ENCODE measurements at places on chromosomes 1 and 21. TPM values are rescaled to one million over a fixed set of nuclear protein-coding genes. Genes with fewer than 3 reads are reported as not detected.

HES2 gene
- total RNA-seq, result 0.17 TPM

- ATAC-seq, result no peak
These were observed 81.8 kb downstream of the AJAP1 start for GRCh38 chr1:4736254-4736653.

PLA2G2C gene
- 0.06 TPM for total RNA-seq

FCER1A gene
- total RNA-seq, result not detected

GRCh38 chr1:167924543-167925231 is 10.8 kb upstream of the ADCY10 start:
- ATAC-seq, result no peak

RHBG gene
- total RNA-seq, result not detected

SELP gene
- total RNA-seq, result 0.39 TPM

DNA sequence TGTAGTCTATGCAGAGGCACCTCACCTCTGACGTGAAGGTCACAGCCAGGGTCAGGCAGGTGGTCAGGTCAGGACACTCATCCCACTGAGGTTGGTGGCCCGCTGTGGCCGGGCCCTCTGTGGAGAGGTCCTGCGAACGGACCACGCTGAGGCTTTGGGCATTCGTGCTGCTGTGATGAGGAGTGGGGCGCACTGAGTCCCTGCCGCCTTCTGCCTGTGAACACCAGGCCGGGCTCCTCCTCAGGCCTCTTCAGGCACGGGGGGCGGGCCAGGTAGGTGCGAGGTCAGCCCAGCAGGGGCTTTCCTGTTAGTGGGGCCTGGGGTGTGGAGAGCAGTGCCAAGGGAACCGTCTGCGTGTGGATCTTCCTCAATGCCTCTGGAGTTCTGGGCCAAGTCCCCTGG is 39.0 kb downstream of the COQ8A start:
- no peak for ATAC-seq

DNA sequence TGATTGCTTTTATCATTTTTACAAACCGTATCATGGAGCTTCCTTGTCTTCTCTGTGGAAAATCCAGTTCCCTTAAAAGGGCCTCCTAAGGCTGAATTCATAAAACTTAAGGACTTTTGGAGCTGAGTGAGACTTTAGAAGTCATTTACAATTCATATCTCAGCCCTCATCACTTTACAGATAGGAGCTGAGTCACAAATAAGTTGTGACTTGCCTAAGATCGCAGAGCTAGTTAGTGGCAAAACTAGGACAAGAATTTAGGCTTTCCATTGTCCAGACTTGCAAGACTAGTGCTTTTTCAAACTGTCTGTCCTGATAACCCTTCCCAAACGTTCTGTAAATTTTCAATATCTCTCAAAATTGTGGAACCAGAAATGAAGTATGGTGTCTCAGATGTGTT is 37.3 kb downstream of the C1orf21 start:
- ATAC-seq, result no peak

DNA sequence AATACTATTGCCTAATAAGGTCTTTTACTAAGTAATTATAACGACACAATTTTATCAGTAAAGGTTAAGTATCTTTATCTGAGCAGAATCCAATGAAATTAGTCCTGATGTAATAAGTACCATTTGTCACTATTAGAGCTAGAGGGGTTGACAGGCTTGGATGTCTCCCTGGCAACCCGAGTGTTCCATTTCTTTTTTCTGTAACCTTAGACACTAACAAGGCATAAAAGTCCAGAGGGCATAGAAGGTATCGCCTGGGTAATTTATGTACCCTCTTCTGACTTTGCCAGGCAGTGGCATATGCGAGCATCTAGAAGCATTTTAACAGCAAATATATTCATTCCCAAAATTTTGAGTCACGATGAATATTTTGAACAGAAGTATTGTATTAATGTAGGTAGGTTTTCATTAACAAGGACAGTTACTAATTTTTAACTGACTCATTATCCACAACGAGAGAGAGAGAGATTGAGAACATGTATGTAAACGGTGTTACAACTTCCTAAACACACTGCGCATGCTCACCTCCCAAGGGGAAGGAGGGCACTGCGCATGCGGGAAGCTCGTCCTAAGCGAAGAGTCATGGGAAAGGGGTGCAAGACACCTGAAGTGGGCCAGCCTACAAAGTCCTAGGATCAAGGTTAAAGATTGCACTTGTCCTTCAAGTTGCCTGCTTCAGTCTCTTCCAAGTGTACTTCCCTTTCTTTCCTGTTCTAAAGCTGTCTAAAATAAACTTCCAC is 423.9 kb downstream of the DSCAM start:
- ATAC-seq, result no peak

DNA sequence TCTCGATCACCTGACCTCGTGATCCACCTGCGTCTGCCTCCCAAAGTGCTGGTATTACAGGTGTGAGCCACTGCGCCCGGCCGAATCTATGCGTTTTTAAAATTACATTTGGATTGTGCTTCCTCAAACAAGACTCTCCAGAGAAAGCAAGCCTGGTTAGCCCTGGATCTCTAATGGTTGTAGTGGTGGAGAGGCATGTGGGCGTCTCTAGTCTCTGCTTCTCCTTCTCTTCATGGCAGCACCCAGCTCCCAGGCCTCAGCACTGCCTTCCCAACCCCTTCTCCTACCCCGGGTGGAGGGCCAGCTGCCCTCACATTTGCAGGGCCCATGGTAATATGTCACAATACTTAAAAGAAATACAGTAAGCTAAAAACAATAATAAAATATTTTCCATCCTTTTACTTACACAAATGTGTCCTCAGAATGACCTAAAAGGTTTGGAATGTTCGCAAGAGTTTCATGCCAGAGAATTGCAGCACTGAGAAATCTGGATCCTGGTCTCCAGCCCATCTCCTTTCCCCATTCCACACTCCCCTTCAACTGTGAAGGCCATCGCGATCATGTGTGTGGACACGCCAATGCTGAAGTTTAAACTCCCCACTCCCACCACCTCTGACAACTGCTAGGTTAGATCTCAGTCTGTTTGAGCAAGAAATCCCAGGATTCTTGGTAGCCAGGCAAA is 7.0 kb downstream of the OR14I1 start:
- ATAC-seq, result no peak

DNA sequence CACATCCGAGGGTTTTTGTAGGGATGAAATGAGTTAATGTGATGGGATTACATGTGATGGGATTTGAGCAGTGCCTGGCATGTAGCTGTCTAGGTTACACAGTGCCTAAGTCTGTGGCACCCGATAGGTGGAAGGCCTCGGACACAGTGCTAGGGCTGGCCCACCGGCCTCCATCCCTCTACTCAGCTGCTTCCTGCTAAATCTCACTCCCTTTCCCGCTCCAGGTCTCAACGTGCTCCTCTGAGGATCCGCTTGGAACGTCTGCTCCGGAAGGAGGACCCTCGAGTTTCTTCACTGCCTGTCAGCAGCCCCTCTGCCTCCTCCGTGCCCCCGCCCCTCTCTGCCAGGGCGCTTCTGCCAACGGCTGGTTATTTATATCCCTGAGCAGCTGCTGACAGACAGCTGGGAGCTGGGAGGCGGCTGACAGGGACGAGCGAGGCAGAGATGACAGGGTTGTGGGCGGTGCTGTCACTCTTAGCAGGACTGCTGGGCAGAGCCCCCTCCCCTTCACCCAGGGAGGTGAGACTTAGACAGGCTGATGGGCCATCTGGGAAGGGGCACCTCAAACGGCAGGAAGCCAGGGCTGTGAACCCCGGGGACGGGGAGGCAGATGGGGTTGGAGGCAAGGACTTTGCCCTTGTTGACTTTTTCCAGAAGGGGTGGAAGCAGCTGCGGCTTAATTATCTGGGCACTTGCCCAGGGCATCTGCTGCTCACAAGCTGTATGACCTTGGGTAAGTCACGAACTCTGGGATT is 26.6 kb upstream of the LRRN2 start:
- no peak for ATAC-seq

UTS2 gene
- total RNA-seq, result not detected

DOCK7 gene
- 22.0 TPM for total RNA-seq

DNA sequence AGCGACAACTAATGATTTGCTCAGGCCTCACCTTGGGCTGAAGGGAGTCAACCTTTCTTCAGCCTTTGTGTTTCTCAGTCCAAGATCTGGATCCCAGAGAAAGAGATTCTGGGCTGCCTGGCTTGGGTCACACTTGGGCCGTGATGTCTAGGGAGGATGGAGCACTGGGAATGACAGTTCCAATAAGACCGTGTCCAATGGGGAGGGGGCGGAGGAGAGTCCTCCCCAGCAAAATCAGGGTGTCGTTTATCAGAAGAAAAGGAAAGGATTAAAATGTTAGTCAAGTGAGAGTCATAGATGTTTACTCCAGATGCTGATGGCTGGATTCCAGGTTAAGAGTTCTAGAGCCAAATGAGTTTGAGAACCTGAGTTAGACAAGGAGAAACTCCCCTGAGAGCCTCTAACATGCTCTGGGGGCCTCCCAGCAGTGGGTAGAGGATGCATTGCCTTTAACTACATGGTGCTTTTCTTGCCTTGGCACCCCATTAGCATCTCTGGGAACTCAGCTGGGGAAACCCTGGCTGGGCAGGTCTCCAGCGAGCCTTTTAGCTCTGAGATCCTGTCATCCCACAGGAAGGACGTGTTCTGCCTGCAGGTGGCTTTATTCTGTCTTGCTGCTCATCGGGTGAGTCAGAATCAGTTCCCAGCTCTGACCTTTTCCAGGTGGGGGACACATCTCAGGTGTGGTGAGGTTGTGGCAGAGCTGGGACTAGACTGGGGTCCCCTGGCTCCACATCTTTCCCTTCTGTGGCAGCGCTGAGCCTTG is 22.2 kb downstream of the NIPAL3 start:
- no peak for ATAC-seq

DNA sequence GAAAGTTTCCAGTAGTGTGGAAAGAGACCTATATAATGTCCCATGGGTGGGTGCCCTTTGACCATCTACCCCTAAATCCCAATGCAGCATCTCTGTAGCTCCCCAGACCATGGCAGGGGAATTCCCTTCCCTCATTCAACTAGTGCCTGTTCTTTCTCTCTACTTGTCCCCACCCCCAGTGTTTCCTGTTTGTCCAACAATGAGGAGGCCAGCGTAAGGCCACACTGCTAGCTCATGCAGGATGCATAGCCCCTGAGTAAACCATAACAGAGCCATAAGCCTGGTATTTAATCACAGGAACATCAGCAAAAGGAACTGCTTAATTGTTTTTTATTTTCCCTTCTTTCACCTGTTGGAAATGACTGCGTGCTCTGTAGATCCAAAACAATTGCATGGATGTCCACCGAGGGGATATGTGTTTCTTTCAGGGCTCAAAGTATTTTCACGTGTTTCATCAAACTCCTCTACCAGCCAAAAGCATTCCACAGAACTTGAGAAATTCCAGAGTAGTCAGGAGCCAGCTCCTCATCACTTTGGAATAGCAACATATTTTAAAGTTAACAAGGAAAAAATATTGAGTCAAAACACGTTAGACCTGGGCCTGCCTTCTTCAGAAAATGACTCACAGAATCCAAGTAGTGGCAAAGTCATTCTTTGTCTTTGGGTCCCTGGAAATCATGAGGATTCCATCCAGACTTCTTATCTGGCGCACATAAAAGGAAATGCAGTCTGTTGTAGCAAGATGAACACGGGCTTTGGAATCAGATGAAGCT is 162.5 kb upstream of the SGIP1 start:
- ATAC-seq, result peak; percentile 37

SLC16A4 gene
- total RNA-seq, result 0.58 TPM

- ATAC-seq, result no peak
These were observed 31.9 kb downstream of the PRDM2 start for GRCh38 chr1:13731897-13732296.

GRCh38 chr1:218397752-218398339 is 52.7 kb downstream of the TGFB2 start:
- ATAC-seq, result no peak

GRCh38 chr1:76186554-76187170 is 112.1 kb downstream of the ST6GALNAC3 start:
- ATAC-seq, result no peak

DNA sequence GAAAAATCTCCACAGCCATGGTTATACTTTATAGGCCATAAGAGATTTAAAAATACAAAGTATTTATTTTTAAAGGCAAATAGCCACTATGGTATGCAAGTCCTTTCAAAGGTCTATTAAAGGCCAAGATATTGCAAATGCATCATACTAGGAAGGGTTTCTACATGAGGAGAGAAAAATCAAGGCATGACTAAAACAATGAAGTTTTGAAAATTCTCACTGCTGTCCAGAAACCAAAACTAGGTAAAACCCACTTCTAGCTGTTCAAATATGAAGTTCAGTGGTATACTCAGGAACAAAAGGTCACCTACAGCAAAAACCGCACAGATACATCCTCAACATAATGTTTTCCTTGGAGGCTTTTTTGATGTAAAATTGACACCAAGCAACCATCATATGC is 75.0 kb downstream of the EPS15 start:
- peak; percentile 83 for ATAC-seq

GRCh38 chr21:27171707-27172106 is 204.8 kb upstream of the ADAMTS5 start:
- no peak for ATAC-seq

RAB25 gene
- 0.43 TPM for total RNA-seq

COL8A2 gene
- not detected for total RNA-seq
